ENCODE measurements at places on chromosomes 11 and 22.

DNA sequence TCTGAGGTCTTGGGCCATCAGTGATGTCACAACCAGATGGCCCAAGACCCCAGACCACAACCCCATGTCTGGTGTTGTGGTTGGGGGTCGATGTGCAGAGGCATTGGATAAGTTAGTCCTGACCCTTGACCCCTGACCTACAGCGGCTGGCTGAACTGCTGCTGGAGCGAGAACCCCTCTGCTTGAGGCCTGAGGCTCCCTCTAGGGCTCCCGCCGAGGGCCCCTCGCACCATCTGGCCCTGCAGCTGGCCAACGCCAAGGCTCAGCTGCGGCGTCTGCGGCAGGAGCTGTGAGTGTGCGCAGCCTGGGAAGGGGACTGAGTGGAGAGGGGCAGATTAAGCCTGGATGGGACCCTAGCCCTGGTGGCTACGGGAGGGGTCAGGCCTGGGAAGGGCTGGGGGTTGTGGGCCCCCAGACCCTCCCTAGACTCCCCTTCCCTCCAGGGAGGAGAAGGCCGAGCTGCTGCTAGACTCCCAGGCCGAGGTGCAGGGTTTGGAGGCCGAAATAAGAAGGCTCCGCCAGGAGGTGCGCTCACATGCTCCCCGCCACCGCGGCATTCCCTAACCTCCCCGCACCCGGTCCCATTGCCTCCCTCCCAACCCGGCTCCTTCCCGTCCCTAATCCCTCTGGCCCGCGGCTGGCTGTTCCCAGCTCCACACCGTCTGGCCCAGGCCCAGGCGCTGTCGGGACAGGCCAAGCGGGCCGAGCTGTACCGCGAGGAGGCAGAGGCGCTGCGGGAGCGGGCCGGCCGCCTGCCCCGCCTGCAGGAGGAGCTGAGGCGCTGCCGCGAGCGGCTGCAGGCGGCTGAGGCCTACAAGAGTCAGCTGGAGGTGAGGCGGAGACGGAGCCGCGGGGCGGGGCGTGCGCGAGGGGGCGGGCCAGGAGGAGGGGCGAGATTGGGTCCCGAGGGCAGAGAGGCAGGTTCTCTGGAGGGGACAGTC is 2.1 kb downstream of the CCDC88B start:
- DNase-seq = peak; percentile 89

GRCh38 chr11:113862435-113862834 is 12.9 kb downstream of the USP28 start:
- no peak for DNase-seq

DNA sequence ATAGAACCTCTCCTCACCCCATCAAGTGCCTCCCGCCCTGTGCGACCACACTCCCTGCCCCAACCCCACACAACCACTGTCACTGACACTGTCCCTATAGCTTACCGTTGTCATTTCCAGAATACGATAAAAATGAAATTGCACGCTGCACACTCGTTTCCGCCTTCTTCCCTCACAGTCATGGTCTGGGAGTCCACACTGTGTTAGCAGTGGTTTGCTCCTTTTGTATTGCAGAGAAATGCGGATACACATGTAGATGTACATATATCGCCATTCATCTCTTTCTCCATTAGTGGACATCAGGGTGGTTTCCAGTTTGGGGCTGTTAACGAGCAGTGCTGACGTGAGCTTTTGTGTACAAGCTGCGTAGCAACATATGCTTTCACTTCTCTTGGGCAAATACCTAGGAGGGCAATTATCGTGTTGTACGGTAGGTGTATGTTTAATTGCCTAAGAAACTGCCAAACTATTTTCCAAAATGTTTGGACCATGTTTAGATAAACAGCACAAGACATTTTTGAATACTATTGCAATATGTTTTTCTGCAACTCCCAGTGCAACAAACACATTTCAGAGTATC is 59.2 kb upstream of the CD5 start:
- no peak for DNase-seq

GRCh38 chr11:100673063-100673462 is 14.0 kb upstream of the ARHGAP42 start:
- no peak for DNase-seq

DNA sequence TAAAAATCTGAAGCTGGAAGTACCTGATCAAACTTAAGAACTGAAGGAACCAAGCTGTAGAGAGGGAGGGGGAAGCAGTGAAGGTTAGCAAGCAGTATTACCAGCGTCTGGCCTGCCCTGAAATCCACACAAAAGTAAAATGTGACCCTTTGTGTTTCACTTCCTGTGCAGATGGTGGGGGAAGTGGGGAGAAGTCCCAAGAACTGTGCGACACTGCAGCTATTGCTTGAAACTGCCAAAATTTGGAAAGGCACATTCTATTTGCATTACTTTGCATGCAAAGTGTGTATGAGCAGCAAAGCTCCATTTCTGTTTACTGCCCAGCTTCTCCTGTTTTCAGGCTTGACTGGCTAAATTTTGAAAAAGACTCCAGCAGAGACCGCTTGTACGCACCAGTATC is 72.1 kb upstream of the BMAL1 start:
- DNase-seq = no peak

DNA sequence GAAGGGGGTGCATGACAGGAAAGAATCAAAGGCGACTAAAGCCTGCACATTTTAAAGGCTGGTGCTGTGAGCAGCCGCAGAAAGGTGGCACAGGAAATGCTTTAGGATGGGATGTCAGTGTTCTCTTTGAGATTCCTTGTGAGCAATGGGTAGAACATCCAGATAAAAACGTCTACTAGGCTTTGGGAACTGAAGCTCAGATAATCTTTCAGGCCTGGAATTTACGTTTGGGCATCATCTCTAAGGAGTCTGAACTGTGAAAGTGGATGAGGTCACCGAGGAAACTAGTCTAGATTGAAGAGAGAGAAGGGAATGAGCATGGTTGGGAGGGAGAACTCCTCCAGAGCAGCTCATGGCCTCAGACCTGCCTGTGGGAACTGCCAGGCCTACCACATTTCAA is 65.7 kb downstream of the FLI1 start:
- DNase-seq = no peak

- DNase-seq = no peak
Observed at GRCh38 chr11:110919241-110919922, 207.1 kb upstream of the ARHGAP20 start.

DNA sequence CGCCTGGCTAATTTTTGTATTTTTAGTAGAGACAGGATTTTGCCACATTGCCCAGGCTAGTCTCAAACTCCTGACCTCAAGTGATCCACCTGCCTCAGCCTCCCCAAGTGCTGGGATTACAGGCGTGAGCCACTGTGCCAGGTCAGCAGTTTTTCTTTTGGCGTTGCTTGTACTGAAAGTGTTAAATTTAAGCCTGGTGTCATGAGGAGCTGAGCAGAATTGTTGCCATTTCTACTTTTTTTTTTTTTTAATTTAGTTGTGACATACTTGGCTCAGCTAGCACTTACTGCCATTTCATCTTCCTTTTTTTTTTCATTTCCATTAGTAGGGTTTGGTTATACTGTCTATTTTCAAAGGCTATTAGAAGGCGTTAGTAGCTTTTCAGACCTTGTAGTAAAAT is 10.7 kb downstream of the TAB1 start:
- DNase-seq = no peak

DNA sequence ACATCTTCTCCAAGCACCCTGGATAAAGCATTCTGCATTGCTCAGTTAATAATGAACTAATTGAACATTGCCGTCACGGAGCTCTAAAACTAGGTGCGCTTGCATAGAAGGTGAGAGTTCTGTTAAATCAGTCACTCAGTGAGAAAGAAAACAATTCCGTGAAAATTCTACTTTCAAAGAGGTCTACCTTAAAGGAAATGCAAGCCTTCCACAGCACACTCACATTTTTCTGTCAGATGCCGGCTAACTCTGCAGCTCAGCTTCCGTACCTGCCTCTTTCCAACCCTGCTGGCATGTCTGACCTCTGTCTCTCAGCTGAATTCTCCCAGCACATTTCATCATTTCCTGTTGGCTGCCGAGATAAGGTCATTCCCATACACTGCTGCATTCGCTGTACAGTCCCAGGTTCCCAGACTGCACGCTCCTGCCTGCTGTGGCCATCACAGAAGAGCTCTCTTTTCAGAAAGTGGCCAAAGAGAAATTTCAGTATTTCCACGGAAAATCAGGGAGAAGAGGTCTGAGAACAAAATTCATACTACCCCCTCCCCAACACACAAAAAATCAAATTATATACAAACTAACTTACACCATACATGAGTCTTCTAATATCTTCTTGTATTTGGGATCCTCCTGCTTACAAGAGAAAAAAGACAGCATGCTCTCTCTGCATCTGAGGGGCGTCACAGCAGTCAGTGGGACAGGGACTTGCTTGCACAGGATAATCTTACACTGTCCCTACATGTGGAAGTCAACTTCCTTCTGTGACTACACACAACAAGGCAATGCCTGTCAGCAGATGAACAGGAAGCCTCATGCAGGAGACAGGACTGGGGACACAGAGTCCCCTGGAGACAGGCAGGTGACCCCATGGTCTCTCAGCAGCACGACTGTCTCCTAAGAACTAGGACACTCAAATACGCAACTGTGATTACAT is 55.1 kb downstream of the PACSIN2 start:
- DNase-seq = peak; percentile 85

DNA sequence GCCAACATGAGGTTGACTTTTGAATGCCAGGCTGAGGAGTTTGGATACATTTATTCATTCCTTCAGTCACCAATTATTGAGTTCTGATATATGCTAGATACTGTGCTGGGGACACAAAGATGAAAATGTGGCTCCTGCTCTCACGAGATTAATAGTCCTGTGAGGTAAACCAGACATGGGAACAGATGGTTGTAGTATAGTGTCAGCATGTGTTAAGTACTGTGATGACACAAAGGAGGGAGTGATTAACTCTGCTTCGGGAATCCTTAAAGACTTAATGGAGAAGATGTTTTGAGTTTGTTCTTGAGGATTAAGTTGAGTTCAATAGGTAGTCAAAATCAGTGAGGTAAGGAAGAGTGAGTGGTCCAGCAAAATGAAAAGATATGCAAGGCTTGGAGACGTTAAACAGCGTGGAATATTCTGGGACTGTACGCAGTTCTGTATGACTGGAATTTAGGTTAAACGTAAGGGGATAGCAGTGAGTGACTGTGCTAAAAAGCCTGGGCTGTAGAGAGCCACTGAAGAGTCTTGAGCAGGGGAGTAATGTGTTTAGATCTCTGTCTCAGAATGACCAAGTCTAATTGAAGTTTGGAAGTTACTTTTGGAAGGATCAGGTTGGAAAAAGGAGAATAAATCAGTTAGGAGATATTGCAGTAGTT is 11.8 kb downstream of the RNF121 start:
- peak; percentile 31 for DNase-seq

- DNase-seq = no peak
Observed at GRCh38 chr22:29445508-29445907, 7.1 kb downstream of the RFPL1 start.

GRCh38 chr22:30575859-30576258 is 1.4 kb upstream of the GAL3ST1 start:
- no peak for DNase-seq

DNA sequence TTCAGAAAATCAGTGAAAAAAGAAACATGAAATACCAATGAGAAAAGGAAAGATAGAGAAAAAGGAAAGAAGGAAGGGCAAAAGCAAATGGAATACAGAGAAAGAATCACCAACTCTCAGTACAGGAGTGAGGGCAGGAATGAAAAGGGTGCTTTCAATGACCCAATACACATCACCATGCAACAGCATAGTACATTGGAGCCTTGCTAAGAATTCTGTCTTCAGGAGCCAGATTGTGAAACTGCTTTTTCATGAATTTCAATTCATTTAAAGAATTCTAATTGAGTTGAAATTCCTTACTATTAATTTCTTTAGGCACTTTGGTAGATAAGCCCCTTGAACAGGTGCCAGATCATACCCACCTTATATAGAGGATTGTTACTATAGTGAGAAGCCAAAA is 34.9 kb downstream of the BLID start:
- no peak for DNase-seq

DNA sequence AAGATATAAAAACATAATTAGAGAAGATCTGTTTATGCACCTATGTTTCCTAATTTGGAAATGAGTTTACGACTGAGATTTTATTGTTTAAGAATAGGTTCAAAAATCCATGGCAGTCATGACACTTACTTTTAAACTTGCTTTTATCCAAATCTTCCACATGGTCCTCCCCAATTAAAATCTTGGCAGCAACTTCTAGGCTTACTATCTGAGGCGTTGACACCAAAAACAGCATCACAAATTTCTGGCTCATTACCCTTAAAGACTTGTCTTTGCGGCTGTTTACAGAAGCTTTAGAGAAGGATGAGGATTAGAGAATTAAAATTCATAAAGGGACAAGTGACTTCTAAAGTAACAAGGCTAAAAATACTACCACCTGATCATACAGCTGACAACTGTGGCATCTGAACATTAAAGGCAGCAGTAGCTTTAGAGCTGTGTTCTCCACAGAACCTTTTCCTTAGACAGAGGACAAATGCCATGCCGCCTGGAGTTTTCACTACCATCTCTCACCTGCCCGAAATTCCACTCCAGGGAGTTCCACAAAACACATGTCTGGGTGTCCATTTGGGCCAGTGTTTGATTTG is 6.4 kb downstream of the E2F8 start:
- no peak for DNase-seq

DNA sequence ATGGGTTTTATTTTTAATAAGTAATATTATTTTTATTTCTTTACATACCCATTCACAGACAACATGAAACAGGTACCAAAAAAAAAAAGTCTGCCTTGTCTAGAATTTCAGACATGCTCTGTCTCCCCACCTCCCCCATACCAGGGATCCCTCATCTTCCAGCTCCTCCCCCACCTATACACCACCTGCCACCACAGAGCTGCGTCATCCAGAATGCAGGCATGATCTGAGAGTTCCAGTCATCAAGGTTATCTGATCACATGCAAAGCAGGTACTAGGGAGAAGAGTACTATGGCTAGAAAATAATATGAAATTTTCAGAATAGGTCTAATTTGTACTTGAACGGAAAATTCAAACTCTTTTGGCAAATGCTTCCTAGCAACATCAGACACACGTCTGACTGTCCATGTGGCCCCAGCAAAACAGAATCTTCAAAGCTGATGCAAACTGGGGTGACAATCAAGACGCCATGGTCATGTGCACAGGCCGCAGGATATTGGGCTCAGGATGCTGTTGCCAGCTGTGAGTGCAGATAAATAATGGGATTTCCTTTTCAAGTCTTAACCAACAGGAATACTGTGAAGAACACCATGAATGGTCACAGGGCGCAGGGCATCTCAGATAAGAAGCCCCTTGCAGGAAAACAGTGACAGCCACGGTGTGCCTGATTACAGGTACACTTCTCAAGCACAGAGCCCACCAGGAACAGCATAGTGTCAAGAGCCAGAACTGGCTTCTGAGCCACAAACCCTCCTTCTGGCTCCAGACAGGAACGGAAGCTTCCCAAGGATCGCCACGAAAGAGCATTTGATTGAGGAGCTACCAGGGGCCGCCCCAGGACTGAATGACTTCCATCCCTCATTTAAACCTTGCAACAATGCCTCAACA is 169.5 kb downstream of the EFCAB6 start:
- peak; percentile 3 for DNase-seq

All from hematopoietic multipotent progenitor cell treated with erythropoietin and hydrocortisone succinate and interleukin-3 and kit ligand, for 8 days (in vitro differentiated cells).